ENCODE measurements at places on chromosomes 3 and 15.
A peak's percentile ranks its signal among the peaks of the same experiment; 100 is the strongest.

GRCh38 chr3:139638518-139638917, 39.3 kb downstream of the NMNAT3 start:
- DNase-seq = no peak

GRCh38 chr15:37221671-37222145, 121.4 kb upstream of the MEIS2 start:
- DNase-seq = no peak

- no peak for DNase-seq
Measured at GRCh38 chr3:51530485-51530884, 8.0 kb upstream of the RAD54L2 start.

DNA sequence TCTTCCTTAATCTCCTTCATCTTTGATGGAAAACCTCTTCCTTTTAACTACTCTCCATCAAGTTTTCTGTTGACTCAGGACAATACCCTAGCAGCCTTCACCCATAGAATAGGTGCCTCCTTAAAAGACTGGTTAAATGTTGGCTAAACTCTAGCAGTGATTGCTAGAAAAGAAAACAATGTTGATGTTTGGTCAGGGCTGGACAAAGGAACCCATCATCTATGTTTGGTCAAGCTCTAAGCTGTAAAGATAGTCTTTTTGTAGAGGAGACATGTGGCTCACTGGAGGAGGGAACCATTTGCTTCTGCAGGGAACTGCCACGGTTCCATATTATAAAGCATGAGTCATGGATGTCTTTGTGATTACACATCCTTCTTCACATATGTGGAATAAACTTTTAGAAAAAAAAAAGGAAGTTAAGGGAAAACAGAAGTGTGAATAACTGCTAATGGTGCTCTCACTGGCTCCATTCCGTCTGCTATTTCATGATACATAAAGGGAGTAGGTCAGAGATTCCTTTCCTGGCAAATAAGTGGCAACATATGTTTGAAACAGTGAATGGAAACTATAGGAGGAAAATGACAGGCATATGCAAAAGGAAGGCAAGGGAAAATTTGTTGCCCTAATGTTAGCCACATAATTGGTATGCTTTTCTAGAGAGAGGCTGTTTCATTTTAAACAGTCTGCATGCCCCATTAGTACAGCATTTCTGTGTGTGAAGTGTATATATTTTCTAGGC, 78.2 kb downstream of the CMSS1 start:
- no peak for DNase-seq

- DNase-seq = no peak
Measured at GRCh38 chr3:11250902-11251806, 21.0 kb upstream of the ATG7 start.

- DNase-seq = no peak
Measured at GRCh38 chr15:24858737-24859601, 95.8 kb upstream of the SNRPN start.

DNA sequence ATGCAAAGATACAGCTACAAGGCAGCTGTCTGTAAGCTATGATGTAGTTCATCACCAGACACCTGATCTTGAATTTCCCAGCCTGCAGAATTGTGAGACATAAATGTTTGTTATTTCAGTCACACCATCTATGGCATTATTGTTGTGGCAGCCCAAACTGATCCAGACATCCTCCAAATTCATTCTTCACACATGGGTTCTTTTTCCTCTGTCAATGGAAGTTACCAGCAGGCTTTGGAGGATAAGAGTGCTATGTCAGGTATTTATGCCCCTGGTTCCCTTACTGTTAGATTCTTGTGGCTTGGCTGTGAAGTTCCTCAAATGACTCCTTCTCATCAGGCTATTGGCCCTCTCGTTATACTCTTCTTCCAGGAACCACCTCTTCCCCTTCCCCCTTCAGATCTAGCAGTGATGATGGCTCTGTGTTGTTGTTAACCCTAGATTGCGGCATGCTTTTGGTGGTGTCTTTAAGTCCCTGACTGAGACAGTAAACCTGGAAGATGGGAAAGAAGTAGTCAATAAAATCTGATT, 91.0 kb upstream of the CHMP2B start:
- no peak for DNase-seq

DNA sequence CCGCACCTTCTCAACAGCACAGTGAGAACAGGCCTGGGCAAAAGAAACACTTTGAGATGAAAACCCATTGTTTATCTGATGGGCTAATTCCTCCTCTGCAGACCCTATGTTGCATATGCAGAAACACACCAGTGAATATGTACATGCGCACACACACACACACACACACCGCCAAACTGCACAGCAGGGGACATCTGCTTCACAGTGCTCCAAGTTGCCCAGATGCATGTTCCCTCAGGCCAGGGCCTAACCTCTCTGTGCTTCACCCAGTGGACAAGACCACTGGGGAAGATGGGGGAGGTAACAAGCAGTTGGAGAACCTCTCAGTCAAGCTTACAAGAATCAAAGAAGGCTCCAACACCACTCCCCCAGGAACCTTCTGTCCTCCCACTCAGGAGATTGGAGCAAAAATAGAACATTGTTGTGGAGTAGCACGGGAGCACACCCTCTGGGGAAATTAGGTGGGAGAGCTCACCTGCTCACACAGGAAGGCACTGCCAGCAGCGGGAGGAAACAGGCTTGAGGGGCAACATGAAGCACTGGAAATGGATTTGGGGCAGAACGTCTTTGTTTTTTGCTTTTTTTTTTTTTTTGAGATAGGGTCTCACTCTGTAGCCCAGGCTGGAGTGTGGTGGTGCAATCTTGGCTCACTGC, 13.0 kb downstream of the HCN4 start:
- DNase-seq = no peak

- peak; percentile 39 for DNase-seq
Measured at GRCh38 chr3:111947231-111947630, 31.6 kb upstream of the ABHD10 start.

GRCh38 chr15:39139431-39140059, 441.3 kb upstream of the THBS1 start:
- no peak for DNase-seq

- peak; percentile 56 for DNase-seq
Measured at GRCh38 chr3:130820976-130821375, 72.9 kb upstream of the ATP2C1 start.

DNA sequence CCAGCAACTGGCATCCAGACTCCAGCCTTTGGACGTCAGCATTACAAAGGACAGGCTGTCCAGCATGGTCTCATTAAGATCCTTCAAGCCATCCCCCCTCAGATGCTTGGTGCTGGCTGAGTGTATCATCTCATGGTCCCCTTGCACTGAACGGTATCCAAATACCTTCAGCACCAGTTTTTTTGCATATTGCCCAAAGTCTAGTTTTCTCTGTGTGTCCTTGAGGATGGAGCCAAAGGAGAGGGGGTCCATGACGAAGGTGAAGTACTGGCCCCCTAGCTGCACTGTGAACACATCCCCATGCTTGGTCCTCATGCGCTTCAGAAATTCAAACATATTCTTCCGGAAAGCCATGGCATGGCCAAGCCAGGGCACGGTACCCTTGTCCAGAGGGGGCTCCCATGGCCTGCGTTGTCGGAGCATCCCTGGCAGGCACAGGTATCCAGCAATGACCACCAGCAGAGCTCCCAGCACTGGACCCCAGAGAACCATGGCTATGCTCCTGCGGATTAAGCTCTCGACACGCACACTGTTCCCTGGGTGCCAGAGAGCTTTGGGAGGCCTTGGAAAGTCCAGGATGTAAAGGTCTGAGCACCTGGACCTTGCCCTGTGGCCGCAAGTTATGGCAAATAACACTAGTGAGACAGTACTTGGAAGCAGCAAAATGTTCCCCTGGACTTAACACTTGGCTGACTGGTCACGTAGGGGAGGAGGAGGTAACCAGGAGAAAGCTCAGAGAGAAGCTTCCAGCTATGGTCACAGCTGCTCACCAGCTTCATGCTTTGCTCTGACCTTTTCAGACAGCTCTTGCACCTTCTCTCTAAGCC, at the start of gene CYP8B1:
TSS of gene CYP8B1 (minus strand) at position 555 of the 827 bp plus-strand sequence. CDS start at position 492, 63 bp downstream.
- DNase-seq = no peak

DNA sequence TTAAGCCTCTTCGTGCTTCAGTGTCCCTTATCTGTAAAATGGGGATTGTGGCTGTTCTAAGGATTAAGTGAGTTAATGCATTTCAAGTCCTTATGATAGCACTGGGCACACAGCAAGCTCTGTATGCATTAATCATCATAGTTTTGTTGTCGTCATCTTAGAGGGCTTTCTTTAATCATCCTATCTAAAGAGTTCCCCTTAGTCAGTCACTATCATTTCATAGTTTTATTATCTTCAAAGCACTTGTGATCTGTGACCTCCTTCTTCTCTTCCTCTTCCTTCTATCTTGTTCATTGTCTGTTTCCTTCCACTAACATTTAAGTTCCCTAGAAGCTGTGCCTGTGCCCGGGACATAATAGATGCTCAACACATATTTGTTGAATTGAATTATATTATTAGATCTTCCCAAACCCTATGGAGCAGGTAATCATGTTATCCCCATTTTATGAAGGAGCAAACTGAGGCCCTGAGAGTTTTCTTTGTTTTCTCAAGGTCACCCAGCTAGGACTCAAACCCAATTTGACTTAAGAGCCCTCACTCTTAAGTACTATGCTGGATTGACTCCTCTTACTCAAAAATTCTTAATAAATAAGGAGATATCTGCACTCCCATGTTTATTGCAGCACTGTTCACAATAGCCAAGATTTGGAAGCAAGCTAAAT, 24.1 kb downstream of the DUOX2 start:
- DNase-seq = no peak

- no peak for DNase-seq
Measured at GRCh38 chr15:72034859-72035650, 82.9 kb downstream of the MYO9A start.
